ENCODE measurements at places on chromosomes 12 and 14.
A peak's percentile ranks its signal among the peaks of the same experiment; 100 is the strongest.

DNA sequence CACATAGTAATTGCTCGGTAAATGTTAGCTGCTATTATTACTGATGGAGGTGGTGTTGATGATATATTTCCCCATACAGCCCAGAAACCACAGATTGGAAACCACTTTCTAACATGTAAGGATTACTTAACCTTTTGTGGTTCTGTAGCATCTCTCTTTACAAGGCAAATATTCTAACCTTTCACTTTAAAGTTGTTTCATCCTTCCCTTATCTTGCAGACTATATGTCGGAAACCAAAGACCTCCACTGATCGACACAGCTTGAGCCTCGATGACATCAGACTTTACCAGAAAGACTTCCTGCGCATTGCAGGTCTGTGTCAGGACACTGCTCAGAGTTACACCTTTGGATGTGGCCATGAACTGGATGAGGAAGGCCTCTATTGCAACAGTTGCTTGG lies 75.8 kb downstream of the FRMD6 start:
- no peak for DNase-seq

DNA sequence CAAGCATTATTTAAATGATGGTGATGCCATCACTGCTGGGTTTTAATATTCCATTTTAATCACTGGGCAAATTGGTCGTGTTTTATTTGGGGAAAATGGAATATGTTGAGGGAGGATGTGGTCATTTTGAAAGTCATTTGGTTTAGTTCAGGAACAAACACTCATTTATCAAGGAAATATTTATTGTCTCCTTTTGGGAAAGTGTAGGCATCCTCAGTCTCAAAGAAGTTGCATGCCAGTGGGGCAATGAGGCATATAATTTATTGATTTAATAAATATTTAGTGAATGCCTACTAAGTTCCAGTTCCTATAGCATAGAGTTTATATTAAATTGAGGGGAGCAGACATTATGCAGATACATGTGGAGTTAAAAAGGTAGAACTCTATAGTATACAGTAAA lies 134.3 kb downstream of the NPAS3 start:
- no peak for DNase-seq

DNA sequence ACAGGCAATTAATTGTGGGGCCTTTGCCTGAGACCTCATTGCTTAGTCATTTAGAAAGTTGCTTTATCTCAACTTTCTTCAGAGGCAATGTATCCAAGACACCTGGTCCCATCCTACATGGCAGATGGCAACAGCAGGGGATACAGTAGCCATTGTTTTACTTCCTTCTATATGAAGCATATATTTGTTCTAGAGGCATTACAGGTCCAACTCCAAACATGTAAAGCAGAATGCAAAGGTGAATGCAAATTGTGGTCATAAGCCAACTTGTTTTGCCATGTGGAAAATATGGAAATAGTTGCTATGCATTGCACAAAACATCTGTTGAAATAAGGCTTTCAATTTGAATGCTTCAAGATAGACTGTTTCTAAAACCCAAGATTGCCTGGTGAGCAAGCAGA lies 109.8 kb upstream of the BCAT1 start:
- no peak for DNase-seq

- no peak for DNase-seq
Measured at GRCh38 chr12:113788020-113788856, 177.9 kb downstream of the RBM19 start.

GRCh38 chr12:25864306-25865276 lies 93.9 kb upstream of the RASSF8 start:
- no peak for DNase-seq

DNA sequence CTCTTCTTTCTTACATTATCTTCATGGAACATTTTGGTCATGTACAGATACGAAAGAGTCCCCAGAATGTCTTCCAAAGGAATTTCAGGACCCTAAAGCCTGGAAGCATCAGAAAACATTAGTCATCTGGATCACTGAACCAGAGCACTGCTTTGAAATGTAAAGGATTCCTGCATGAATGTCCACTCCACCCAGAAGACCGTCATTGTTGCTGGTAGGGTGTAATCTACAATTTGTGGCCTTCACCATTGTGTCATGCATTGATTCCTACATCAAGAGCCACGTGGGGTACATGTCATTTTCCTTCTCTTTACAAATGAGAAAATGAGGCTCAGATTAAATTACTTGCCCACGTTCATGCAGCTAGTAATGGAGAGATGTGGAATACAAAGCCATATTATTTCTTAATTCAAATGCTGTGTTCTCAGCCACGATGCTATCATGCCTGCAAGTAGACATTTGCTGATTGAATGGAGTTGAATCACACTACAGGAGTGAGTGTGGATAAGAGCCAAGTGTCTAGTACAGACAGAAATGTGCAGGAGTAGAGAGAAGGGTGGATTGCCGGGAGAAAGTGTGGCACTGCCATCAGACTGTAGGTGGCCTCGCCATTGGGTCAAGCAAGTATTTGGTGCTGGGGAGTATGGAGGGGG lies 231.2 kb downstream of the C12orf75 start:
- peak; percentile 45 for DNase-seq

- DNase-seq = no peak
Measured at GRCh38 chr12:6608592-6609281, 1.6 kb upstream of the CHD4 start.

GRCh38 chr12:34392741-34393085 lies 370.4 kb downstream of the ALG10 start:
- DNase-seq = no peak

DNA sequence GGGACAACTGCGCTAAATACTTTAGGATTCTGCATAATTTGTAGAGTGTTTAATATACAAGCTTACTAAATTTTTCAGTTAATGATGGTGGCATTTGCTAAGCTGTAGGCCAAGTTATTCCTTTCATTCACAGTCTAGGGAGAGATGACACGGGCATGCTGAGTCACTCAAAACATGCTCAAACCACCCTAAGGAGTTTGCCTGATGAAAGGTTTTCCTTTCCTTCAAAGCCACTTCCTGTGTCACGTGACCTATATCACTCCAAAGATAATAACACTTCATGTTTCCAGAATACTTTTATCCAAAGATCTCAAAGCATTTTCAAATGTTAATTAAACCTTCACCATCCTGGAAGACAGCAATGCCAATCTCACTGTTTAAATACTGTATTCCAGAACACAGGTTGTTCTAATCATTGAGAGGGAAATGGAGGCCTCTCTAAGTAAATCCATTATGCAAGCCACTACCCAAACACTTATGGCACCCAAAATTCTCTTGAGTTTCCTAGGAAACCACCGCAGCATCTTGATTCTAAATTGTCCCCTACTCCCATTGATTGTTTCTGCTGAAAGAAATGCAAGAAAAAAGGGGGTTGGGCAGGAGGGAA lies 207.0 kb upstream of the CDKN3 start:
- peak; percentile 68 for DNase-seq

GRCh38 chr12:115320967-115321366 lies 637.0 kb upstream of the TBX3 start:
- DNase-seq = no peak

DNA sequence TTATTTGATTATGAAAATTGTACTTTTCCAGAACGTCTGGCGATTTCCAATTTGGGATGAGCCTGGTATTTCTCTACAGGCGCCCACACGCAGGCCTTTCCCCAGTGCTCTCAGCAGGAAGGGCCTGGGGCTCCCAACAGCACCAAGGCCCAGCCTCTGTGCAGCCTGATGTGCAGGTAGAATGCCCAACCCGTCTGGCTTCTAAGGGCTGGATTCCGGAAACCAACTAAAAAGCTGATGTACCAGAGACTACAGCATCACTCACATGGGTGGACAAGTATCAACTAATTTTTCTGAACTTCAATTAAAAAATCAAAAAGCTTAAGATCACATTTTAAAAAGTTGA lies 25.8 kb downstream of the CDC42BPB start:
- DNase-seq = no peak

GRCh38 chr14:101235335-101236103 lies 325.8 kb upstream of the DIO3 start:
- DNase-seq = peak; percentile 64

DNA sequence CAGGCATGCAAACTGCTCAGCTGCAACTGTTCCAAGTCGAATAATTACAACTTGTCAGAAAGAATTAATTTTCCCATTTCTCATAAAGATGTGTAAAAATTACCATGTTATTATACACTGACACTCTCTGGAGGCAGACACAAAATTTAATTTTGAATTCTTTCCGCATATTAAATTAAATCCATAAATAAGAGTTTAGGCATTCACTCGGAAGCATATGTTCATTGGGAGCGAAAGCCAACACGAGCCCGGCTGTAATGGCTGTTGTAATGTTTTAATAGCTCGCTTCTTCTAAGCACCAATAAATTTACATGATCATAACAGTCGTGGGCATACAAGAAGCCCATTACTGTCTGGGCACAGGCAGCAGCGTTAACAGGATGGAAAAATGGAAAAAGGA lies 189.6 kb upstream of the SOX5 start:
- DNase-seq = no peak

- DNase-seq = no peak
Measured at GRCh38 chr12:39048395-39048794, 143.0 kb upstream of the CPNE8 start.

DNA sequence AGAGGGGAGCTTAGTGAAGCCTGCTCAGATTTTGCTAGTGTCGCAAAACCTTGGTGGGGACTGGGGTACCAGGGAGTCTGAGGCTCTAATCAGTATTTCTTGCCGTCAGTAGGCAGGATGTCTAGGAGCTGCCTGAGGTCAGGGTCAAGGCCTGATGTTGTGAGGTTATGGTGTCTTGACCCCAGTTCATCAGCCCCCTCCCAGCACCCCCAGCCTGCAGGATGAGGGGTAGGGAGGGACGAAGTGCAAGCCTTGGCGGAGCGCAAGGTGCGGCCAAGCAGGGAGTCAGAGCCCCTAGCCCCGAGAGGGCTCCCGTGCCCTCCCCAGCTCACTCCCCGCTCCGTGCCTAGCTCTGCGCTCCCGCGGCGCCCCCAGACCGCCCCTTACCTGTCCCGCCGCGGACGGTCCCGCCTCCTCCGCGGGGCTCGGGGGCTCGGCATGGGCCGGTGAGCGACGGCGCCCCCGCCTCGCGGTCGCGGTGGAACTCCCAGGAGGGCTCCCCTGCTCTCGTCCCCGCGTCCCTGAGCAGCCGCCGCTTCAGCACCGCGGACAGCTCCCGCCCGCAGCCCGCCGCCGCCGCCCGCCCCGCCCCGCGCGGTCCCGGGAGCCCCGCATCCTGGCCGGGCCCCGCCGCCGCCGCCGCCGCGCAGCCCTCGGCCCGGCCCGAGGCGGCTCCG lies 347 bp downstream of the SYNDIG1L start:
- peak; percentile 70 for DNase-seq

DNA sequence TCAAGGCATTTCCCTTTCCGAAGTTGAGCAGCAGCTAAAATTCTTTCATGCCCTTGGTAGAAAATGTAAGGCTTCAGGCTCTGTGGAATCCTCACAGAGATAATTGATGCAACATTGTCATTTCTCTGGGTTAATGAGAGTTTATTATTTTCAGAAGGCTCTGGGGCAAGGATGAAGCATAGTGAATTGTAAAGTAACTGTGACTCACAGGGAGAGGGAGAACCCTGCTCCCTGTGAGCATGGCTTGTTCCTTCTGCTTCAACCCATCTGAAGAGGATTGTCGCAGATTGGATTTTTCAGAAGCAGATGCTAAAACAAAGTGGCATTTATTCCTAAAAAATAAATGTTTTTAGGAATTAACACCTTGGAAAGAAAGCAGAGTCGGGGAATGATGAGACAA lies 41.2 kb downstream of the APOBEC1 start:
- no peak for DNase-seq

GRCh38 chr12:108232565-108232964 lies 103.5 kb downstream of the WSCD2 start:
- DNase-seq = peak; percentile 18

DNA sequence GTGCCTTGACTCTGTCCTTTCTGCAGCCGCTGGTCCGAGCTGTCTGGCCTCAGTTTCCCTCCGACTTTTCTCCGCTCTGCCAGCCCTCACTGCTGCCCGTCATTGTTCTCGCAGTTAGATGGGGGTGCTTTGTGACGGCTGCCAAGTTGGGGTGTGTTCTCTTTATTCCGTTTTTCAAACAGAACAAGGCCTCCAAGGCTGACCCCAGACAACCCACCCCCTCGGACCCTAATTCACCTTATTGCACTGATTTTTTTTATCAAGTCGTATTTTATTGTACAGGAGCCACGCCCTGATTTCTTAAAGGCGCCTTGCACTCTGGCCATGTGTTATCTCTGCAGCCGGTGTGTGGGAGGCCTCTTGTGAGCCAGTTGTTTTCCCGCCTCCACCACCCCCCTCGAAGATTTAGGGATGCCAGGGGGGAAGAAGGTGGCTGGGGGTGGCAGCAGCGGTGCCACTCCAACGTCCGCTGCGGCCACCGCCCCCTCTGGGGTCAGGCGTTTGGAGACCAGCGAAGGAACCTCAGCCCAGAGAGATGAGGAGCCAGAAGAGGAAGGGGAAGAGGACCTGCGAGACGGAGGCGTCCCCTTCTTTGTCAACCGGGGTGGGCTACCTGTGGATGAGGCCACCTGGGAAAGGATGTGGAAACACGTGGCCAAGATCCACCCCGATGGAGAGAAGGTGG lies 1.3 kb downstream of the VASH1 start:
- DNase-seq = no peak

DNA sequence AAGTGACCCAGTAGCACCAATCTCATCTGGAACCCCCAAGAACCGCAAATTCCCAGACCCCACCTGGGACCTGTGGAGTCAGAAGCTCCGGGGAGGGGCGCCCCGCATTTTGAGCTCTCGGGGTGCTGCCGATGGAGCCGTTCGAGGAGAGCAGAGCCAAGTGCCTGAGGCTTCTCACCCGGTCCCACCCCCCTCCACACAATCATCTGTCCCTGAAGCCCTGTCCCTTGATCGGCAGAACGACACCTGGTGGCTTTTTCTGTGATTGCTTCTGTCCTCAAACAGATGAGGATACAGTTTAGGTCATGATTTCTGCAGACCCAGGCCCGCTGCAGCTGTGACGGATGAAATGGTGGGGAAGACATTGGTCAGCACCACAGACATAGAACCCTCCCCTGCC lies 74.7 kb downstream of the NOC4L start:
- no peak for DNase-seq

DNA sequence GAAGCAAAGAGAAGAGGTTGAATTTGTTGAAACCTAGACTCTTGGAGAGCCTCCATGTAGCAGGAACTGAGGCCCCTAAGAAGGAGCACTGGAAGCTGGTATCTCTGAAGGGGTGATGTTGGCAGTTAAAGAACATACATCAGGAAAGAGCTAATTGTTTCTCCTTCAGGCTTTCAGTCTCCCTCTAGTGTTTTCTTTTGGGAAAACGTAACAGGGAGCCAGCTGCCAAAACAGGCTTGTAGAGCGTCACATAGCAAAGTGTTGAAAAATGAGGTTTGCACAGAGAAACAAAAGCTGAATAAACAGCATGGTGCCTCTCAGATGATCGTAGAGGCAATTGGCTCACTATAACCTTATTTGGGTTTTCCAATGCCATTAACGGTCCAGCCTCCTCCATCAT lies 46.9 kb upstream of the CAND1 start:
- peak; percentile 23 for DNase-seq

- no peak for DNase-seq
Measured at GRCh38 chr14:38078393-38078792, 129.3 kb upstream of the SSTR1 start.

- no peak for DNase-seq
Measured at GRCh38 chr12:7229741-7230140, 40.3 kb downstream of the PEX5 start.

- no peak for DNase-seq
Measured at GRCh38 chr14:94952097-94952496, 182.2 kb upstream of the GSC start.

GRCh38 chr14:100192250-100192671 lies 32.8 kb upstream of the DEGS2 start:
- DNase-seq = no peak

GRCh38 chr14:78164226-78164853 lies 5.8 kb upstream of the NRXN3 start:
- DNase-seq = peak; percentile 26

GRCh38 chr12:108021141-108021540 lies 107.9 kb upstream of the WSCD2 start:
- no peak for DNase-seq

Data from RWPE1 (cell line).